ENCODE measurements at places on chromosomes 5 and 9.

GRCh38 chr5:96978812-96979449, 43.1 kb downstream of the LNPEP start:
- DNase-seq, result no peak

- no peak for DNase-seq
Measured at GRCh38 chr5:102863058-102863457, 108.0 kb downstream of the PAM start.

- DNase-seq, result no peak
Measured at GRCh38 chr9:123562844-123563346, 206.9 kb downstream of the CRB2 start.

GRCh38 chr9:72203205-72203803, 54.1 kb downstream of the GDA start:
- DNase-seq, result no peak

DNA sequence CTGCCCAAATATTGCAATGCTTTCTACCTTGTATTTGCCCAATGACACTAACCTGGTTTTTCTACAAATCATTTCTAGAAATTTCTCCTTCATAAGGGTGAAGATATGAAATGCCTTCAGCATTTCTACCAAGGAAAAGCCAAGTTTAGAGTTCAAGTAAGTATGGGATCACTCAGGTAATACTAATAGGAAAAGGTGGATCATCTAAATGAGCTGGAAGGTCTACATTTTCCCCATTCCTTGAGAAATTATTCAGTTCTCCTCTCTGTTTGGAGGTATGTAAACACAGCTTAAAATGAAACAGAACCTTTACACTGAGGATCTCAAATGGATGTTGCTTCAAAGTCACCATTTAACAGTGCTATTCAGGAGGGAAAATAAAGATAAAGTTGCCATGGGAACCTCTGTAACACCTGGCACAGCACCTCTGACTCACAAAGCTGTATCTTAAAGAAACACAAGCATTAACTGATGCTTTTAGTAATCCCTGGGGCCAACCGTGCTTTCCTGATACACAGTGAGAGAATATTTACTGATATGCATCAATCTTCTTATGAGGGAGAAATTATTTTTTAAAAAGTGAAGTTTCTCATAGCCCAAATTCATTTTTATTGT, 161.3 kb downstream of the DRD1 start:
- no peak for DNase-seq

GRCh38 chr9:110179734-110180133, 28.2 kb downstream of the C9orf152 start:
- no peak for DNase-seq
